GM13976 (cell line): ENCODE measurements at places on chromosomes 2 and 18.

- DNase-seq, result no peak
Measured at GRCh38 chr2:150752229-150752628, 264.8 kb upstream of the RND3 start.

DNA sequence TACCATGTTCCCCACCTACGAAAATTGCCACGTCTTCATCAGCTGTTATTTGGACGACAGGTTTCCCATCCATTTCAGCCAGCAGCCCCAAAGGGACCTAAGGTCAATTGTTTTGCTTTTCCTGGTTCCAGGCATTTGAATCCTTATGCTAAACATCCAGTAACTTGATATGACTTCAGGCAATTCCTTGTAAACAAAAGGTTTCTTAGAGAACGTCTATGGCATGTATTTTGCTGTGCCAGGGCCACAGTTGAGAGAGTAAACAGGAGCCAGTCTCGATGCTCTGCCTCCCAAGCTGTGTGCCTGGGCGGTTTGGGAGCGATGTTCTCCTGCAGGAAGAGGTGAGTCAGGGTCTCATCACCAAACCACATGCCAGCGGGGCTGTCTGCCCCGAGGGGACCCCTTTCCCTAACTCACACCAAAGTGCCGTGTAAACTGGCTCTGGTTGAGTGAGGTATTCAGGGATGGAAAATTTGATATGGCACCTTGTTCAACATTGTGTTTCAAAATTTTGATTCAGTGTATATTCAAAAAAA lies 12.9 kb upstream of the MC5R start:
- no peak for DNase-seq

- no peak for DNase-seq
Measured at GRCh38 chr2:227020416-227020815, 143.6 kb downstream of the COL4A4 start.

GRCh38 chr2:81739966-81740365 lies 1435.4 kb upstream of the LRRTM1 start:
- DNase-seq, result no peak

GRCh38 chr2:182134201-182134600 lies 148.5 kb downstream of the PPP1R1C start:
- no peak for DNase-seq

DNA sequence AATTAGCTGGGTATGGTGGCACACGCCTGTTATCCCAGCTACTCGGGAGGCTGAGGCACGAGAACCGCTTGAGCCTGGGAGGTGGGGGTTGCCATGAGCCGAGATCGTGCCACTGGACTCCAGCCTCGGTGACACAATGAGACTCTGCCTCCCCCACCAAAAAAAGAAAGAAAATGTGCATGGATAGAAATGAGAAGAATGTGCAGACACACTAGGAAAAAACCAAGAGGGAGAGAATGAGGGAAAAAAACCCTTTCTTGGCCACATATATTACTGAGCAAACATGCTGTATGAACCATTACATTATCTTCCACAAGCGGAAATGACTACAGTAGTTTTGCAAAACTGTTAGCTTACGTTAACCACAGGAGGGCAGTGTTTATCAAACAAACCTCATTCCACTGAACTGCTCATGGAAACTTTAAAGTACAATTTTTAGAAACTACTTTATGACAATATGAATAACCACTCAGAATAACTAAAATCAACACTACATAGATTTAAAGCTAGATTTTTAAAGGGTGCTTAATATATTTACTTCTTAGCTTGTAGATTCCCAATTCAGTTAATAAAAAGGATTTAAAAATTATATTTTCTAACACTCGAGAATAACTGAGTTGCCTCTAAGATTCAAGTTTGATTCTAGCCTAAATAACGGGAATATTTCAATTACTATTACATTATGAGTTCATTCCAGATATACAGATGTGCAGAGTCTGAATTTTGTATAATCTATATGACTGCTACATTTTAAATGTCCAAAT lies 26.4 kb downstream of the ASXL2 start:
- DNase-seq, result peak; percentile 72

DNA sequence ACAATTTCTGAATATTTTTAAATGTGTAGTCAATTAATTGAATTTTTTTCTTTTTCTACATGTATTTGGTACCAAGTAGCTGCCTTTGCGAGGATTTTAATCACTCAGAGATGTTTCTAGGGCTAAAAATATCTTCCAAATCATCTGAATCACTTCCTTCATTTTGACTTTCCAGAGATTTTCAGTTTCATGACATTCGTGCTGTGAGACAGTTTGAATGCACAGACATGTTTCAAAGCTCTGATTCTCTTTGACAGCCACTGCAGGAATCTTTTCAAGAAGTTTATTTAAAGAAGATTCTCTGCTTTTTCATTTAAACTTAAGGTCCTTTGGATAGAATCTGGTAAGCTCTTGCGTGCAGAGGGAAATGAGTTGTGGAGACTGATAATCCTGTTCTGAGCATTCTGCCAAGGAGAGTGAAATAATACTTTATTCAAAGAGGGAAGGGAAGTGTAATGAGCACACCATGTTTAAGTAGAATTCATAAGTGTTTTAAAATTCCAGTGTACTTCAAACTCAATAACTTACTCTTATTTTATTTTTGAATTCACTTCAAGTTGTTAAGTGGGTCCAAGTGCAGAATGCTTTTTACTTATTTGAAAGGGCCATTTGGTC lies 9.7 kb downstream of the CYBRD1 start:
- DNase-seq, result no peak

DNA sequence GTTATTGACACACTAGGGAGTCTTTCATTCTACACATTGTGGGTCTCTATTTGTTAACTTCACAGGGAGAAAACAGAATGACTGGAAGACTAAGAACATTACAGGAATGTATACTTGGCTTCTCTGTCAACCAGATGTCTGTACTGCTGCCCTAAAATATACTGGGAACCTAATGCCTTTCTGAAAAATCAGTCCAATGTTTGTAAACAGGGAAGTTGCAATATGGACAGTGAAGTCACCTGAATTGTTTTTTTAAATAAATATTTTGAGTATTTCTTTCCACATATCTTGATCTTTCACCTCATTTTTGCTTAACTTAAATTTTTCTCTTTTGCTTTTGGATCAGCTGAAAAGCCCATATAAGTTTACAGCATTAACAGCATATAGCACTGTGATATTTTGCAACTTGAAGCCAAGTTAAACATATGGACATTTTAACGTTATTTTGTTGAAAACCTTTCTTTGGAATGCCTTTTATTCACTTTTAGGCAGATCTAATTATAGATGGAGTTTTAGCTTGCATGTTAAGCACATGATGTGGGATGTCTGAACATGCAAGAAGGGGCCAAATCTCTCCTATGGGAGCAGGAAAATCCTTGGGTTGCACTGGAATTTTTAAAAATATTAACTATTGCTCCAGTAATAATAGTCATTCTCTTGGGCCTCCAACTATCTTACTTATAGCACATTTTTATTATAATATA lies 137.7 kb upstream of the TWIST2 start:
- DNase-seq, result no peak

DNA sequence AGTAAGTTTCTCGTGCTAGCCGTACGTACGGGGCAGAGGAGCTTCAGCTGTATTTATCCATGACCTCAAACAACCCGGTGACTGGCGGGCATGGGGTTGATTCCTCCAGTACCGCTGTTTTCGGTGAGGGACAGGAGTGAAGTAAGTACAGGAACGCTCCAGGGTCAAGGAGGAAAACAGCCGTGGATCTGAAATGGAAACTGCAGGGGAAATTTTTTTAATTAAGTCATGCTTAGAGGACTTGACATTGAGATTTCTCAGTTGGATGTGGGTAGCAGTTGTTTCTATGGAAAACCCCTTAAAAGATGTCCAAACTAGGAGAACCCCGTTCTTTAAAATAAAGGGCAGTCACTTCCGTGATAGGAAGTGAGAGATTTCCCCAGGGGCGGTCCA lies 1.2 kb downstream of the RAB12 start:
- no peak for DNase-seq

- DNase-seq, result no peak
Measured at GRCh38 chr2:217794133-217794986, 208.4 kb downstream of the TNS1 start.

GRCh38 chr2:113162173-113162572 lies 11.6 kb upstream of the PSD4 start:
- no peak for DNase-seq

DNA sequence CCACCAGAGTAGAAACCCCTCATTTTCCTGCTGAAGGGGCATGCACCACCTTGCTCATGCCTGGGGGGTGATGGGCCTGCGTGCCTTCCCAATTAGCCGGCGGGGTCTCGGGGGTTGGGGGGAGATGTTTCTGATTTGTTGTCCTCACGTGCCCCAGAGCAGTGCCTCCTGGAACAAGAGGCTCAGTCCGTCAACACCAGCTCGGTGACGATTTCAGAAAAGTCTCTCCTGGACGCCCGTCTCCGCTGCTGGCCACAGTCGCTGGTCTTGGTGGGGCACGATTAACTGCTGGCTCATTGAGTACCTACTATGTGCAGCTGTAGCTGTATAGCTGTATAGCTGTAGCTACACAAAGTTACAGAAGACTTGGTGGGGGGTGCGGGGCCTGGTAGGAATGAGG lies 4.4 kb downstream of the ACKR3 start:
- DNase-seq, result no peak

DNA sequence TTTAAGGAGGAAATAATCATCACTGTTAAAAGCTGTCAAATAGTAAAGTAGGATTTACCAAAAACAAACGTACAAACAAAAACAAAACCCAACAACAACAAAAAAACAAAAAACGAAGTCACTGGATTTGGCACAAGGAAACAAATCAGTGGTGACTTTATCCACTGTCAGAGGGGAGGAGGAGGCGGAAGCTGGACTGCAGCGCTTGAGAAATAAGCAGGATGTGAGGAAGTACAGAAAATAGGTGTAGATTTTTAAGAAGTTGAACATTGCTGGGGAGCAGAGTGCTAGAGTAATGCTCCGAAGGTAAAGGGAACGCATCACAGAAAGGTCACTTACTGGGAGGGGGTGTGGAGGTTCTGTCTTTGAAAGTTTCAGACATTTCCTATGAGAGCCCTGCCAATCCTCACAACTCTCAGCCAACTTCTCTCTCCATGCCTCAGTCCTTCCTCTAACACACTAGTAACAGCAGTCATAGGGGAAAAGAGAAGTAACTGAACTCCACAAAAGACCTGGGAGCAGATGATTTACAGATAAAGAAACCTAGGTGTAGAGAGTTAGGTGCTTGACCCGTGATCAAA lies 220.2 kb upstream of the SMAD7 start:
- no peak for DNase-seq

DNA sequence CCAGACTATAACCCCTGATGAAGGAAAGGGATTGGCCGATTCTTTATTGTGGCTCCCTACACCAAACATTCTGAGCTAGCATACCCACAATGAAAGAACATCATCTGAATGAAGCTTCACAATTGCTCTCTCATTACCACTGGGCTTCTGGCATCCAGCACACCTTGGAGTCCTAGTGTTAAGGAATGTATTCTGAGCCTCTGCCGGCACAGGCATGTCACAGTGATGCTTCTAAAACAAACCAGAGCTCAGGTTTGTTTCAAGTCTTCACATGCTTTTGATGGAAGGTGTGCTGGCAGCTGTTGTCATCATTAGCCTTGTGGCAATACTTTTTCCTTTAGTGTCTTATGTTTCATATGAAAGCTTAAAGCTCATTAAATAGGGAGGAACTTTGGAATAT lies 76.3 kb upstream of the RBBP8 start:
- no peak for DNase-seq

GRCh38 chr2:25301453-25302352 lies 40.0 kb downstream of the DNMT3A start:
- peak; percentile 88 for DNase-seq

GRCh38 chr18:28123401-28124030 lies 53.4 kb downstream of the CDH2 start:
- no peak for DNase-seq

GRCh38 chr2:241673189-241673663 lies 13.4 kb downstream of the DTYMK start:
- DNase-seq, result peak; percentile 37

DNA sequence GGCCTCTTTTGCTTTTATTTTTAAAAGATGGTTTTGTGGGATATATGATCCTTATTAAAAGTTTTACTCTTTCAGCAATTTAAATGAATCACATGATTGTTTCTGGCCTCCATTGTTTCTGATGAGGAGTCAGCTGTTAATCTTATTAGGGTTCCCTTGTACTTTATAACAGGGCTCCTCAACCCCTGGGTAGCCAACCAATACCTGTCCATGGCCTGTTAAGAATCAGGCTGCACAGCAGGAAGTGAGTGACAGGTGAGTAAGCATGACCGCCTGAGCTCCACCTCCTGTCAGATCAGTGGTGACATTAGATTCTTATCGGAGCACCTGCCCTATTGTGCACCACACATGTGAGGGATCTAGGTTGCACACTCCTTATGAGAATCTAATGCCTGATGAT lies 45.1 kb upstream of the FAM98A start:
- no peak for DNase-seq

DNA sequence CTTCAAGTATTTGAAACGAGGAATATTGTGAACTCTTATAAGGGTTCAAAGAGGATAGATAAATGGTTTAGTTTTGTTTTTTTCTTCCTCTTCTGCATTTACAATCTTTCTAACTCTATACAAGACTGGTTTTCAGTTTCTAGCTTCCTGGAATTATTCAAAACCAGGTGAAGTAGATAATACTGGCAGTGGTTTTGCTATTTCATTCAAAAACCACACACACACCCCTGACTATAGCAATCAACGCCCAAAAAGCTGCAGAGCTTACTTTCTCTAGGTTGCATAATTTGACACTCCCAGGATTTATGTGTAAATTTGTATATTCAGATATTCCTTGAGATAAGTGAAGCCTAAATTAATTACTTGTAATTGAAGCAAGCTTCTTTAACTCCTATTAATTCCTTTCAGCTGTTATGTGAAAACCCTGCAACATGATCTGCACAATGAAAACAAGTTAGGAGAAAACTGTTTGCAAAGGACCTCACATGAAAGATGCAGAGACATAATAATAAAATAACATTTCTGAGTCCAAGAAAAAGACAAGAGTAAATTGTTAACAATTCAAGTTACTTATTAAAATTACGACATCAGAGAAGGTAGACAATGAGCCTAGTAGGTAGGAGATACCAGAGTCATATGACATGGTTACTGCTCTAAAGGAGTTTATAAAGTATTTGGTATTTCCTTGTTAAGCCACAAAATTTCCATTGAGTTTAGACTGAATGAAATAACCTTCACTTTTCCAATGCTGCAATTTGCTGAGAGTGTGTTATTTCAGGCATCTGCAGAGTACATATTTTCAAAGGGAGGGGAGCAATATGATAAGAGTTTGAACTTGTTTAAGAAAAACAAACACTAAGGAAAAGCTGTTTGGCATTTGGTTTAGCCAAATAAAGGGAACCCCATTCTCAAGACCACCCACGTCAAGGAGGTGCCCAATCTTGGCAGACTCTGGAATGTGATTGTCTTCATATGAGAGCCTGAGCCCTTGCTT lies 1.6 kb upstream of the NFE2L2 start:
- no peak for DNase-seq
